ENCODE measurements at places on chromosomes 3 and 15. TPM values are rescaled to one million over a fixed set of nuclear protein-coding genes. Genes with fewer than 3 reads are reported as not detected.

SPINT1 gene
- total RNA-seq, result 144 TPM

LSAMP gene
- not detected for total RNA-seq

GOLGA6L6 gene
- not detected for total RNA-seq

LRRC28 gene
- total RNA-seq, result 27.8 TPM

TERC gene
- 16.7 TPM for total RNA-seq

UBA5 gene
- total RNA-seq, result 20.3 TPM

ACP3 gene
- not detected for total RNA-seq

CPN2 gene
- 0.05 TPM for total RNA-seq

IQCF5 gene
- not detected for total RNA-seq

PLXNA1 gene
- 23.3 TPM for total RNA-seq

TRH gene
- not detected for total RNA-seq

SV2B gene
- under 0.01 TPM for total RNA-seq

CCRL2 gene
- total RNA-seq, result not detected

BFSP2 gene
- total RNA-seq, result not detected

NAALADL2 gene
- total RNA-seq, result 6.0 TPM

CCDC13 gene
- 0.17 TPM for total RNA-seq

CPNE4 gene
- total RNA-seq, result 0.35 TPM

TRAIP gene
- 2.8 TPM for total RNA-seq

ABCC5 gene
- 12.0 TPM for total RNA-seq

All from renal cortical epithelial cell (primary cell).